ENCODE measurements at places on chromosomes 1 and 21.

GRCh38 chr21:45074048-45074817 is at the start of gene ADARB1:
TSS of gene ADARB1 (plus strand) at chr21:45074580. CDS start at chr21:45171657, 97,077 bp downstream.
- peak; percentile 84 for ATAC-seq

GRCh38 chr1:29415861-29416260 is 179.5 kb downstream of the PTPRU start:
- no peak for ATAC-seq

GRCh38 chr1:179052776-179053175 is 27.1 kb downstream of the FAM20B start:
- no peak for ATAC-seq

- no peak for ATAC-seq
These were observed 158.2 kb downstream of the BARHL2 start for GRCh38 chr1:90558754-90559378.

GRCh38 chr1:226687426-226687825 is 51.7 kb downstream of the ITPKB start:
- peak; percentile 35 for ATAC-seq

All from stimulated activated memory B cell treated with anti-CD40 and anti-IgM and Interleukin-4, amounts not matched to agents 10 μg/mL and 1 μg/mL and 100 μg/mL, for 72 hours (primary cell).